ENCODE measurements at places on chromosomes 11 and 22. TPM values are rescaled to one million over a fixed set of nuclear protein-coding genes. Genes with fewer than 3 reads are reported as not detected.
A peak's percentile ranks its signal among the peaks of the same experiment; 100 is the strongest.

- DNase-seq = peak; percentile 41
Measured at GRCh38 chr11:2794046-2794967, 91.3 kb downstream of the CDKN1C start.

- no peak for DNase-seq
Measured at GRCh38 chr11:119222308-119222707, 16.2 kb downstream of the CBL start.

GRCh38 chr11:81220146-81220895 lies 1513.3 kb downstream of the FAM181B start:
- no peak for DNase-seq

- DNase-seq = no peak
Measured at GRCh38 chr11:14366936-14367335, 8.0 kb upstream of the RRAS2 start.

- DNase-seq = no peak
Measured at GRCh38 chr11:120835601-120836228, 188.2 kb upstream of the TBCEL start.

- DNase-seq = no peak
Measured at GRCh38 chr22:37080838-37081237, 28.7 kb downstream of the TMPRSS6 start.

DNA sequence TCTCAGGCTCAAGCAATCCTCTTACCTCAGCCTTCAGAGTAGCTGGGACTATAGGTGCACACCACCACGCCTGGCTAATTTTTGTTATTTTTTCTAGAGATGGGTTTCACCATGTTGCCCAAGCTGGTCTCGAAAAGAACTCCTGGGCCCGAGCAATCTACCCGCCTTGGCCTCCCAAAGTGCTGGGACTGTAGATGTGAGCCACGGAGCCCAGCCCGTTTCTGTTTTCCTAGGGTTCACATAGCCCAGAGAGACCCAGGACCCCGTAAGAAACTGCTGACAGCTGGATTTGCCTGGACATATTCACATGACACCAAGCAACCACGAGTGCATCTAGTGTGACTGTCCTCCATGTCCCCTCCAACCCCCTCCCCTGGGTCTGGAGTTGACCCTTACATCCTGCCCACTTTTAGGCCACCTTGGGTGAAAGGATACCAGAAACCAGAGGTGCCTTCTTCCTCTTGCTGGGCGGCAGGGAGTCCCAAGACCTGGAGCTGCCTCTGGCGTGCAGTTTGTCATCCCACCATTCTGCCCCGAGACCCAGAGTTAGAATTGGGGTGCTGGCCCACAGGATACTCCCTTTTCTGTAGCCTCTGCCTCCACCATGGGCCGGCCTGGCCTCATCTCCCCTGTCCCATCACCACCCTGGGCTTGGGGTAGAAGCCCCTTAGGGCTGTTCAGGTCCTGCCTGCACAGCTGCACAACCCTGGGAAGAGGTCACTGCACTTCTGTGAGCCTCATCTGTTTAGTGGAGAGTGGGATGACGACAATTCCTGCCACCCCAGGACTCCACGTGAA lies 3.7 kb upstream of the RIN1 start:
- DNase-seq = no peak

Gene PDE3B
- 35.9 TPM for total RNA-seq

Gene AMBRA1
- 56.0 TPM for total RNA-seq

Gene TLCD5
- 5.6 TPM for total RNA-seq
